Left lobe of liver (tissue), 2 donors: ENCODE measurements at places on chromosomes 13 and 19. TPM values are rescaled to one million over a fixed set of nuclear protein-coding genes. Genes with fewer than 3 reads are reported as not detected.

DNA sequence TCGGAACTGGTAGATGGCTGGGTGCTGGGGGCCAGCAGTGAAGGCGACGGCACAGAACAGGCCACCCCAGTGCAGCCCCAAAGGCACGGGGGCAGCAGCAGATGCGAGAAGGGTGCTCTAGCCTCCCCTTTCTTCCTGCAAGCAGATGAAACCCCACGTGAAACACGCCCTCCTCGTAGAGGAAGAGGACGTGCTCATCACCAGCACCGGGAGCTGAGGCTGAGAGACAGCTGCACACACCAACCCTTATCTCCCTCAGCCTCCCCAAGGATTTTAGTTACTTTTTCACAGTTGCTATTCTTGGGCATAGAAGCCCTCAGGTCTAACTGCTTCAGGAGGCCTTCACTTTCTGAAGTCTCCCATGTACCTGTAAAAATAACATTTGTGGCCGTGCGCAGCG, 11.9 kb downstream of the ZNF787 start:
- no peak for DNase-seq

Gene CYSLTR2
- 0.28 TPM for total RNA-seq

DNA sequence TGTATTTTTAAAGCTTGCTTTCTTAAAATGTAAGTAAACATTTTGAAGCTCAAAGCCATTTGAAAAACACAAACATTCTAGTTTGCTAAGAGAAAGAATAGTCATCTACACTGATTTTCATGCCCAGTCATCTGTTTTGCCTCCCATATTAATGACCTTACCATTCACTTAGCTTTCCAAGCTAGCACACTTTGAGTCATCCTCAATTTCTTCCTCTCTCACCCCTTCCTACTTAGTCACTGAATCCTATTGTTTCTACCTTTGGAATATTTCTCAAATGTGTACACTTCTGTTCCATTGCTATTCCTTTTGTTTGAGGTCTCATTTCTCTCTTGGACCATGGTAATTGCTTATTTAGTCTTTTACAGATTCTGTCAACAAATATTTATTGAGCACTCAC, 7.3 kb upstream of the HS6ST3 start:
- no peak for DNase-seq

- DNase-seq, result no peak
These were observed 1.3 kb downstream of the UBL3 start for GRCh38 chr13:29849071-29849631.

GRCh38 chr19:34686455-34686854, 9.0 kb downstream of the ZNF302 start:
- DNase-seq, result no peak

Gene ANGPTL8
- total RNA-seq, result 202 TPM
